ENCODE measurements at places on chromosomes 2 and 18.

- no peak for DNase-seq
Measured at GRCh38 chr2:141714496-141714895, 416.3 kb downstream of the LRP1B start.

GRCh38 chr18:46567196-46567595 is 89.8 kb downstream of the LOXHD1 start:
- DNase-seq, result no peak

GRCh38 chr18:22975508-22975907 is 42.4 kb downstream of the RBBP8 start:
- DNase-seq, result no peak

- DNase-seq, result no peak
Measured at GRCh38 chr2:128584296-128584890, 265.7 kb upstream of the HS6ST1 start.

- no peak for DNase-seq
Measured at GRCh38 chr2:127032621-127033020, 74.3 kb downstream of the BIN1 start.

DNA sequence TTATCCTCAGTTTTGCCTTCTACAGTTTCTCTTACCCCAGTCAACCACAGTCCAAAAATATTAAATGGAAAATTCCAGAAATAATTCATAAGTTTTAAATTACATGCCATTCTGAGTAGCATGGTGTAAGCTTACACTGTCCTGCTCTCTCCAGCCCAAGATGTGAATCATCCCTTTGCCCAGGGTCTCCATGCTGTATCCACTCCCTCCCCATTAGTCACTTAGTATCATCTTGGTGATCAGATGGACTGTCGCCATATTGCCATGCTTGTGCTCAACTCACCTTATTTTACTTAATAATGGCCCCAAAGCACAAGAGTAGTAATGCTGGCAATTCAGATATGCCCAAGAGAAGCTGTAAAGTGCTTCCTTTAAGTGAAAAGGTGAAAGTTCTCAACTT is 18.5 kb upstream of the CCNT2 start:
- DNase-seq, result no peak

- no peak for DNase-seq
Measured at GRCh38 chr2:119719261-119719627, 40.2 kb downstream of the TMEM177 start.

DNA sequence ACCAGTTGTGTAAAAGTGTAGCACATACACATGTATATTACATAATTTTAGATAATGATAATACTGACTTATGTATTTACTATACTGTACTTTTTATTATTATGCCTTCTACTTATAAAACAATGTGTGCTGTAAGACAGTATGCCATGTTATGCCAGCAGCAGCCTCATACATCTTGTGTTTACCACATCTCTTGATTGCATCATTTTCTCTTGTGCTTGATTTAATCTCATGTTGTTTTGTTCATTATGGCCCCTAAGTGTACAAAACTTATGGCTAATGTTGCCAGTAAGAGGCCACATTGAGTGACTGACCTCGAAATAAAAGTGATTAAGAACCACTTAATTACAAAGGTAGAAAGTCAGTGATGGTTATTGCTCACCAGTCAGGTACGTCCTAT is 128.0 kb upstream of the SP5 start:
- no peak for DNase-seq

DNA sequence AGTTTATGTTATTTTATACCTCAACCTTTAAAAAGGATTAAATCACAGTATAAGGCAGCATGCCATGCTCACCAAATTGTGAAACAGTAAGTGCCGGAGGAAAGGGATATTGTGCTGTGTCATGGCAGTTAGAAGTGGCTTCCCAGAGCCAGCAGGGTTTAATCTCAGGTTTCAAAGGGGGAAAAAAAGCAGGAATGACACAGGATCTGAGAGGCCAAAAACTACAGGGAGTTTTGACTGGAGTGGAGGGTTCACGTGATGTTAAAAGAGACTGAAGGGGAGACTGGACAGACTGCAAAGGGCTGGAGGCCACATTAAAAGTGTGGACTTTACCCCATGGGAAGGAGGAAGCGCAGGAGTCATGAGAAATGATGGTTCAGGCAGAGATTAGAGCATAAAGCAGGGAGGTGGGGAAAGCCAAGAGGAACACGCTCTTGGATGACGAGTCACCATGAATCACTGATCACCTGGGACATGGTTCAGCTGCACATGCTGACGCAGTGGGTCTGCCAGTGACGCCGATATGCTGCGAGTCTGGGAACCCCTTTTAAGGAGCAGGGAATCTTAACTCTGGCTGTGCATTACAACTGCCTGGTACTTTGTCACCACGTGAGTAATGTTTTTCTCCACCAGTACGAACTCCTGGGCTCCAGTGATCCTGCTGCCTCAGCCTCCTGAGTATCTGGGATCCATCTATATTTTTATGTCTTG is 6.1 kb downstream of the CHMP1B start:
- DNase-seq, result no peak

DNA sequence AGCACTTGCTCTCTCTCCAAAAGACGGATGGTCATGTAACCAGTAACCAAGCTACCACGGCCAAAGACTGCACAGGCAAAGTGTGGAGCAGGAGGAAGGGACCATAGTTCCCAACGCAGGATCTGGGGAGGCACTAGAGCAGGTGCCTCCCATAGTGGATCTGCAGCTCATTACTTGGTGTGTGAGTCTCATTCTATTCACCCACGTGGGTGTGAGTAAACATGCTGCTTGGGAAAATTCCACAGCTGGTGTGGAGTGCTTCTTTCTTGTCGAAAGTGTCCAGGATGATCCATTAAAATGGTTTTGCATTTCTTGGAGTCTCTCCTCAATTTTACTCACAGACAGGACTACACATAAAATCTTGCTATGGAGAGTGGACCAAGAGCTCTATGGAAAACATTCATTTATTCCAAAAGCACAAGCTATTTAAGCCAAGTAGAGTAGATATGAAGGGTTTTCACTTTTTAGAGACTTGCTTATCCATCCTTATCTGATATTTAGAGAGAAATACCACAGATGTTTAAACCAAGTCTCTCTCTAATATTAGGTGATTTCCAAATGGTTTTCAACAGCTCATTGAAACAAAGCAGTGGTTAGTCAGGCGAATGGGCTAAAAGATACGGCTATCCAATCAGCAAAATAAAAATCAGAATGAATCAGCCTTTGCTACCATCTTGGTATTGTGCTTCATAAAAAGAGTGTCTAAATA is 104.3 kb upstream of the CCDC195 start:
- DNase-seq, result no peak

DNA sequence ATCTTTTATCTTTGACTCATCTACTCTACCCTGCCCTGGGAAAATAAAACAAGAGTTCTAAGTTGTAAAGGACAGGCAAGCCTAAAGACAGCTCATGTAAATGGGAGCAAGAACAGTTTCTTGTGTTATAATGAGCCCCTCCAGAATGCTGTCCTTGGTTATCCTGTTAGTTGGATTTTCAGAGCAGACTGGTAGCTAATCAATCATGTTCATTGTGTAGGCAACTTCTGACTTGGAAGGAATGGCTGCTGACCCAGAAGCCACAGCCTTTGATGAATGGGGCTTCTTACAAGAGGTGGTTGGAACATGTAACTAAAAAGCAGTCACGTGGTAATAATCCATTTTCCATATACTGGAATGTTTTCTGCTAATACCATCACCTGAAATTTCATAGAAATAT is 254.2 kb downstream of the AGPS start:
- DNase-seq, result no peak

- DNase-seq, result no peak
Measured at GRCh38 chr2:39893616-39894015, 114.6 kb upstream of the THUMPD2 start.

DNA sequence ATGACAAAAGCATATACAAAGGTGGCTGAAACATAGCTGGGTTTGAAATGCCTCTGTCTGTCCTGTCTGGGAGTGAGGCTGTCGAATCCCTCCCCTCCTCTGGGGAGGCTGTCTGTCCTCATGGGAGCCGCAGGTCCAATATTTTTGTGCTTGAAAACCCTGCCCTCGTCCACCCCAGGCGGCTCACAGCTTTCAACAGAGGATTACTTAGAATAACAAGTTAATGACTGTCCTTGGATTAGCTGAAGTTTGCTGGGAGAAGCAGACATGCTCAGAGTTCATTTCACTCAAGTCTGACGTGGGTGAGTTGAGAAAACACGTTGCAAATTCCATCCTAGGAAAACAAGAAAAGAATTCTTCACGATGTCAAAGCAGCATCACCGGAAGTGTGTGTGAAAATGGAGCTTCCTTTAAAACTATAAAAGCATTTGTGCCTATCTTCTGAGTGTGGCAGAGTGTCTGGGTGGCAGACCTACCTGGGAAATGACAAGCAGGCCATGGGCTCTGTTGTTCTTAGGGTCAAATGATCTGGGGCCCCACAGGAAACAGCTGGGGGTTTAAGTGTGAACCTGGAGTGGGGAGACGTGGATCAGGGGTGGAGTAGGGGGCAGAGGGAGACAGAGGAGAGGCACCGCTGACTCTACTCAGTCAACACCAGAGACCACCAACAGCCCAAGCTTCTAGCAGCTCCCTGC is 77.1 kb downstream of the DDX1 start:
- DNase-seq, result no peak
